D721Med (cell line): ENCODE measurements at places on chromosomes 4 and X.

GRCh38 chr4:152853293-152853692, 73.5 kb downstream of the ARFIP1 start:
- no peak for DNase-seq

DNA sequence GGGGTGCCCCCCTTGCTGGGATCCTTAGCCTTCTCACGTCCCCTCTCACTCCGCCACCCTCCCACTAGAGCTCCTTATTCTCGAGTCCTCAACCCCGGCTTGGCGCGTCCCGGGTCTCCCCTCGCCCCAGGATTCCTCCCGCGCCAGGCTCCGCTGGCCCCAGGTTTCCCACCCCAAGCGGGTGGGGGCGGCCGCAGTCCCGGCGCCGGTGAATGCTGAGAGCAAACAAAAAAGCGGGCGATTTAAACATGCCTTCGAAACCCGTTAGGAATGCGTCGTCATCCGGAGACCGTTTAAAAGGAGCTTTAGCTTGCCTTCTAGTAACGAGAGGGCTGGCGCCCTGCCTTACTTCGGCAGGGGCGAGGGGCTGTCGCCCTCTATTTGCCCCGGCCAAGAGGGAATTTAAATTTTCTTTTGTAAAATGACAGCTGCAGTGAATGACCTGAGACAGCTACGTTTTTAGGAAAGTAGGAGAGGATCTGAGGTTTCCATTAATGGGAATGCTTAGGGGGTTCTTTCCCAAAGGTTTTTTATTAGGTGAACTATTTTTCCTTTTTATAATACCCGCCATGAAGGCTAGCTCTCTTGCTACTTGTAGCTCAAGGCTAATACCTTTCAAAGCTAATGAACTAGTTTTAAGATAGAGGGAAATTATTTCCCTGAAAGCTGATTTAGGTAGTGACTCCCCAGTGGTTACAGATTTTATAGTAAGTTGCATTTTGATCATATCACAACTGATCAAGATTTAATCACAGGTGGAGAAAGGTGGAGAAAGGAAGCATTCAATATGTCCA, 3.1 kb downstream of the JADE1 start:
- DNase-seq: peak; percentile 39

- DNase-seq: no peak
Measured at GRCh38 chr4:58553031-58553430, 1442.8 kb upstream of the IGFBP7 start.

DNA sequence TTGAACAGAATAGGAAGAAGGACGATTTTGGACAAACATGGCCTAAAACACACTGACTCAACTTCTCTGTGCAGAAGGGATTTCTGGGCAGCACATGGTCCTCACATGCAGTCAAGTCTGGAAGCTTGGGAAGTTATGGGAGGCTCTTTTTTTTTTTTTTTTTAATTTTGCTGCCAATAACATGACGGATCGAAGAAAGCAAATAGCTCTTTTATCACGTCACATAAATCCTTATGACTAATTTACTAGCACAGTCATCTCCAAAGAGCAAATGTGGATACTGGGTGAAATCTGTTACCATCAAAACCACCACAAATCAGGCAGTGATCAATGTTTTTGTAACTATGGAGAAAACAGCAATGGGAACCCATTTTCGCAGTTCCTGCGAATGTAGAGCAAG, 193.3 kb upstream of the FAM9B start:
- DNase-seq: no peak

DNA sequence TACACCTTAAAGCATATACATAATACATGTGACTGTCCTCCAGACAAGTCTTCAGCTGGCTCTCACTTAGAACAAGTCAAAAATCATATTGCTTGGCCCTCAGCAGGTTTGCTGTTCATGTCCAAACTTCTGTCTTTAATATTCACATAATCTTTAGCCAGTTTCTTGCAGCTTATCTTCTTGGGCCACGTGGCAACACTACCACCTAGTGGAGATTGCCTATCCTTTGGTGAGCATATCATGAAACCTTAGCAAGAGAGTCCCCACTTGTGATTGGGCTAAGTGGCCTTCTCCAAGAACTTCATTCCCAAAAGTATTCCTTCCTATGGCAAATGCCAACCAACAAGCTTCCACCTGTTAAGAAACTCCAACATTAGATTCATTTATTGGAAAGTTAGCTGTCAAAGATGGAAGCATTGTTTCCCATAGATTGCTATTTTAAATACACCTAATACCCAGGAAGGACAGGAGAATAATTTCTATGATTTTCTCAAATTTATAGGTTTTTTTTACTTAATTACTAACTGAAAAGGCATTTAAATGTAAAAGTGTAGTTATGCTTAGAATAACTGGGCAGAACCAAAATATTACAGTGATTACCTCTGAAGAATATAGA, 231.9 kb upstream of the INTU start:
- DNase-seq: no peak

GRCh38 chr4:22391551-22391950, 124.3 kb downstream of the ADGRA3 start:
- no peak for DNase-seq

- DNase-seq: no peak
Measured at GRCh38 chr4:186651181-186651603, 72.5 kb downstream of the FAT1 start.
